Adipocyte (in vitro differentiated cells): ENCODE measurements at places on chromosomes 12 and 14.

GRCh38 chr12:116125956-116126566 lies 151.4 kb downstream of the MED13L start:
- peak; percentile 50 for DNase-seq

DNA sequence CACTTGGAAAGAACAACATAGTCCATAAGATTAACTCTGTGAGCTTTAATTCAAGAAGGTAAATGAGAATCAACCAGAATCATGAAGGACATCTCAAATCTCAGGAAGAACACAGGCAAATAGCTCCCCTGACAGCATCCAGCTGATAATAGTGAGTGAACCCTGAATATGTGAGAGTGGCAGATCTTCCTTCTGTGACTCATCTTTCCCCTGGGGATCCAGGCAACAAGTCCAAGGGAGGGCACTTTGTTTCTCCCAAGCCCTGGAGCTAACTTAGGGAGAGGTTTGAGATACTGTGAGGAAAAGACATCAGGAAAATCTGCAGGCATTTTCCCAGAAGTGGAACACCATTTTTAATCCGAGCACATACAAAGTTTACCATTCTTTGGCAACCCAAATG lies 763.9 kb upstream of the MGAT4C start:
- DNase-seq, result no peak

DNA sequence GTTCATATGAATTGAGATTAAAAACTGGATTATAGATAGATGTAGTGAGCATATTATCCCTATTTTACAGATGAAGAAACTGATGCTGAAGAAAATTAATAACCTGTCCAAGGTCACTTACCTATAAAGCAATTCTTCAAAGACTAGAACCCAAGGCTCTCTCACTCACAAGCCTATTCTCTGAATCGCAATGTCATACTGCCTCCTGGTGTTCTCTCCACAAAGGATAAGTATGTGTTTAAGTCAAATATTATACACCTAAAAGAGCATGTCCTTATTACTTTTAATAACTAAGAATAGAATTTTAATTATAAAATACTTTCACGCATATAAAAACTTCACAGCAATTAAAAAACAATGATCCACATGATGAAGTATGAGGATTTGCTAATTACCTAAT lies 721.3 kb upstream of the USP15 start:
- DNase-seq, result no peak

DNA sequence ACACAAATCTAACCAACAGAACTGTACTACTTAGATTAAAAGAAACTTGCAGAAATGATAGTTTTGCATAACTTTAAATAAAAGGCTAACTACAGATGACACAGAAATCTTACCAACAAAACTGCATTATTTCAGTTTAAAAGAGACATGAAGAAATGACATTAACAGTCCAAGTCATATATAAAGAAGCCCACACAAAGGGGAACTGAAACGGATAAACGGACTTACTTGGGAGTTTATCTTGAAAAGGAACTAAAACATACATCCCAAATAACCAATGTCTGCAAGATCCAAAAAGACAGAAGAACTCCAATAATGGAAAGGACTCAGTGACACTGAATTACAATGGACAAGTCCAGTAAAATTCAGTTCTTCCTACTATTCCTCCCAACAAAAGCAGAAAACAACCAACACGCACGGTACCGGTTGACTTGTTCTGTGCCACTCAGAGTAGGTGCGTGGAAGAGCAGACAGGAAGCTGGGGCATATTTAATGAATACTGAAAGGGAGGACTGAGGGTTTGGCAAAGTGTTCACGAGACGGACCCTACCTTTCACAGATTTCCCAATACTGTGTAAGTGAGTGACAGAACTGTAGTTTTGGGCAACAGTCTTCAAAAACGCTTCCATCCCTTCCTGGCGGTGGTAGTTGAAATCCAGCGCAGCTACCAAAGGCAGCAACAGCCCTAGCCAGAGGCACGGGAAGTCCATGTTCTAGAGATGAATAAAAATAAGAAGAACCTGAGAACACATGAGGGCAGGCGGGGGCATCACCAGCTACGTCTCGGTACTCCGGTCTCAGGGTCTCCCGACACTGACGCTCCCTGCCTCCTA lies 627 bp downstream of the CPM start:
- peak; percentile 59 for DNase-seq

- DNase-seq, result peak; percentile 92
Observed at GRCh38 chr12:77065361-77066204, at the start of gene E2F7. TSS of gene E2F7 (minus strand) at chr12:77065569. CDS start at chr12:77064635, 934 bp downstream.

GRCh38 chr14:66066981-66067776 lies 419.0 kb upstream of the CCDC196 start:
- no peak for DNase-seq
